ENCODE measurements at places on chromosomes 12 and 14.

DNA sequence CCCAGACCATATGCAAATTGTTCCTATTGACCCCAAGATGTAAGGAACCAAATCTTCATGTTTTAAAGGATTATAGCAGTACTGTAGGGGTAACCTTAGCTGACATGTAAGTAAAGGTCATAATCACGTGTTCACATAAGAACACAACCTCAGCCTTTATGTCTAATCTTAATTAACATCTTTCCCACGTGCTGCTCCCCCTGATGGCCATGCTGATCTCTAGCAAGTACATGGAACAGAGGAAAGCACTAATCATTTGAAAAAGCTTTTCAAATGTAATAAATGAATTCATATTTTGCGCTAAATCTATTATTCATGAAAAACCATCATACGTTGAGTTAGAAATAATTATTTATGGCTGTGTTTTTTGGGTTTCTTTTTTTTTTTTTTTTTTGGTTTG is 30.5 kb upstream of the ITPR2 start:
- DNase-seq = no peak

DNA sequence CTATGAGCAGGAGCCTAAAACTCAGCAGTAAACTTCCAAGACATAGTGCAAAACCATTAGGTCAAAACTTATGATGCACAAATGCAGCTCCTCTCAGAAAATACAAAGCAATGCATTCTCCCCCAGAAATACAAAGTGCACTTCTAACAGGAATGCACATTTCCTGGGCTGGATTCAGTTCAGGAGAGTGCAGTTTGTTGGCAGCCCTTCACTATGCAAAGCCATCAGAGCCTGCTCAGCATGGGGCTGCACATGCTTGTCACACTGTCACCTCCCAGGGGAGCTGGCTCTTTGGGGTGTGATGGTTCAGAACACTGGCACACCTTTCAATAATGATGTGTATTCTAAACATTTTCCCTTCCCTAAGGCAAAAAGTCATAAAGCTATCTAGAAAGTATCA is 110.4 kb downstream of the KCNK10 start:
- no peak for DNase-seq

- peak; percentile 48 for DNase-seq
Observed at GRCh38 chr12:110039085-110039807, 9.1 kb downstream of the C12orf76 start.

GRCh38 chr12:111971800-111972199 is 41.2 kb downstream of the TMEM116 start:
- no peak for DNase-seq

GRCh38 chr12:46150735-46151134 is 118.1 kb downstream of the SLC38A1 start:
- no peak for DNase-seq

- no peak for DNase-seq
Observed at GRCh38 chr12:131783915-131784541, 44.2 kb upstream of the MMP17 start.

GRCh38 chr12:59941461-59941860 is 345.6 kb downstream of the SLC16A7 start:
- no peak for DNase-seq

- DNase-seq = no peak
Observed at GRCh38 chr12:104852102-104852501, 106.0 kb downstream of the SLC41A2 start.

GRCh38 chr14:98298481-98299244 is 973.3 kb downstream of the BCL11B start:
- no peak for DNase-seq

GRCh38 chr14:78188882-78189281 is 18.7 kb downstream of the NRXN3 start:
- no peak for DNase-seq

All from CD4-positive, alpha-beta T cell treated with Interleukin-2 at 100 ng/mL for 4 hours (primary cell).